ENCODE measurements at places on chromosomes 7 and 10. TPM values are rescaled to one million over a fixed set of nuclear protein-coding genes. Genes with fewer than 3 reads are reported as not detected.

SUN3 gene
- not detected for total RNA-seq

SPDYE5 gene
- not detected for total RNA-seq

CUL2 gene
- 14.7 TPM for total RNA-seq

GRCh38 chr10:30557884-30558283 is 71.7 kb downstream of the LYZL2 start:
- H3K27ac ChIP-seq, result peak overlapping the region; percentile 69
- H3K4me3 ChIP-seq, result no peak overlapping the region
- H3K4me1 ChIP-seq, result no peaks in the 10 kb centered on the region
- H3K36me3 ChIP-seq, result no peaks in the 10 kb centered on the region
- no peak for DNase-seq
- no peaks in the 10 kb centered on the region for H3K27me3 ChIP-seq

DNA sequence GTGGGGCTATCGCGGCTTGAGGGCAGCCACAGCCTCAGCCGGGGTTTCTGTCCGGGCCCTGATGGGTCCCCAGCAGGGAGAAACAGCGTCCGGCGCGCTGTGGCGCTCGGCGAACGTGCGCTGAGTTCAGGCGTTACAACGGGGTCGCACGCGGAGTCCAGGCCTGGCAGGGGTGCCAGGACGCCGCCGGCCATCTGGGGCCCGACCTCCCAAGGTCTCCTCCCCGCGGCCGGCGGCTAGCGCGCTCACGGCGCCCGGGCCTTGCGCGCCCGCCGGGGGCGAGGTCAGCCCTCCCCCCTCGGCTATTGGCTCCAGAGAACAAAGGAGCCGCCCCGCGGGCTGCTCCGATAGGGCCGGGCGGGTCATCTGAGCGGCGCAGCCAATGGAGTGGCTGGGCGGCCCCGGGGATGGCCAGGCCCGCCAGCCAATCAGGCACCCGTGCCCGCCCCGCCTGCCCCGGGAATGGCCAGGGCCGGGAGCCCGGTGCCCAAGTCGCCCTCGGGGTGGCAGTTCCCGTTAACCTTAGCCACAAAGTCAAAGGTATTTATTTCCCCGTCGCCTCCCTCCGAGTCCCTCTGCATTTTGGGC is at the start of gene ZNF775:
Gene ZNF775, plus strand, starts transcription at position 478 of the 588 bp plus-strand sequence. CDS start 9,141 bp downstream, outside the sequence.
- peak; percentile 98 for DNase-seq
- no peaks in the 10 kb centered on the region for H3K27me3 ChIP-seq
- no peaks in the 10 kb centered on the region for H3K4me1 ChIP-seq

- H3K4me1 ChIP-seq, result peaks cover 15% of the 10 kb centered on the region
- no peaks in the 10 kb centered on the region for H3K36me3 ChIP-seq
- no peak overlapping the region for H3K4me3 ChIP-seq
- no peaks in the 10 kb centered on the region for H3K27me3 ChIP-seq
- no peak for DNase-seq
- no peak overlapping the region for H3K27ac ChIP-seq
These were observed 1053.2 kb downstream of the REEP3 start for GRCh38 chr10:64574371-64574770.

DNA sequence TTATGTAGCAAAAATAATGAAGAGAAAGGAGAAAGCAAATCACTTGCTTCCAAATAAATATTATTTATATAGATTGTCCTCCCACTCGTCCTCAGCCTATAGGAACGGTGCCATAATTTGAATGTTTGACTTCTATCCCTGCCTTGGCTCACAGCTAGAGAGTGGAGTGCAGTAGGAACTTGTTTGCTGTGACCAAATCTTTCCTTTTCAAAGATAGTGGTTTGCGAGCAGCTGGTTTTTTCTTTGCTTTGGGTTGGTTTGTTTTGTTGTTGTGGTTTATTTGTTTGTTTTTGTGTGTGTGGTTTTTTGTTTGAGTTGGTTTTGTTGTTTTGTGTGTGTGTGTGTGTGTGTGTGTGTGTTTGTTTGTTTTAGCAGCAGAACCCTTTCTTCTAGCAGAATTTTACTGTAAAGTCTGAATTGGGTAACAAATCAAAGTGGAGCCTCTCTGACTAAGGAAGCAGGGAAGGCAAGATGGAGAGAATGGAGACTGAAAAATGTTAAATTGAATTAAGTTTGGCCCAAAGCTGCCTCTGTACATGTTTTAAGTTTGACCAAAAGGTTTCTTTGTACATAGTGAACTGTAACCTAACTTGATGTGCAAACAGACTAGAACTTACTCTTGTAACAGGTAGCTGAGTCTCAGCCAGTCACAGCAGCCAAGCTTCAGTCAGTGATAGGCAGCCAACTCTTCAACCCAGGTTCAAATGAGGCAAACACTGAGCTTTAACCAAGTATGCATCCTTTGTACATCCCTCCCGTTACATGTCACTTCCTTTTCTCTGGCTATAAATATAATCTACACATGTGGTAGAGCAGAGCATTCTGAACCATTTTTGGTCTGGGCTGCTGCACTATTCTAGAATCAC is 149.5 kb upstream of the LRGUK start:
- no peak overlapping the region for H3K4me3 ChIP-seq
- no peak overlapping the region for H3K27ac ChIP-seq
- H3K27me3 ChIP-seq, result no peaks in the 10 kb centered on the region

DNA sequence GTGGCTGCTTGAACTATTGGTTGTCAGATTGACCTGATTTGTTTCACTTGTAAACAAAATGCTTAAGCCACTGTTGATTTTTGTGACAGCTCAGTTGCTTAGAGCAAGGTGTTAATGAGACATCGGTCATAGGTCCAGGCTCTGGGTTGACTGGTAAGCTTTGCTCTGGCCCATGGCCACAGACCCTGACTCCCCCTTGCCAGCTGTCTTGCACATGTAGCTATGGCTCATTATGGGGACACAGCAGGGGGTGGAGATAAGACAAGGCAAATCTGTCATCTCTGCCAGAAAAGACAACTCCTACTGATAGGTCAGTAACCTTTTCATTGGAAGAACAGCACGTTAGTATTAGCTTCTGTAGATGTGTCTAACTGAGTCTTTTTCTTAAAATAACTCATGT is 95.3 kb downstream of the KAT6B start:
- DNase-seq, result no peak
- peaks cover 26% of the 10 kb centered on the region for H3K4me1 ChIP-seq
- no peak overlapping the region for H3K27ac ChIP-seq

- no peaks in the 10 kb centered on the region for H3K36me3 ChIP-seq
- no peaks in the 10 kb centered on the region for H3K27me3 ChIP-seq
- H3K4me1 ChIP-seq, result no peaks in the 10 kb centered on the region
- no peak overlapping the region for H3K27ac ChIP-seq
These were observed 97.4 kb downstream of the CTTNBP2 start for GRCh38 chr7:117775801-117776200.

DNA sequence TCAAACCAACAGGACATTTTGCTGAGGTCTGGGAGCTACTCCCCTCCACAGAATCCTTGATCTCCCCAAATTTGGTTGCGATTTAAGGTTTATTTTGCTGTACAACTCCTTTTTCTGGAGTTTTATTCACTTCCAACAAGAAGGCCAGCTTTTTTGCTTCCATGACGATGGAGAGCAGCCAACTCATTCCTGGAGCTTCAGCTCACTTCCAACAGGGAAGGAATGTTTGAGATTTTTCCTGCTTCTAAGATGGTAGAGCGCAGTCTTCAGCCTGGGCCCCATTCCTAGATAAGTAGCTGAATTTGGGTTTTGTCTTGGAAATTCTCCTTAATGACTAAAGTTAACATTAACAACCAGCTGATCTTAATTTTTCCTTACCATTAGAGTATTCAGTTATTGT is 30.9 kb upstream of the CREB3L2 start:
- no peak overlapping the region for H3K27ac ChIP-seq
- H3K36me3 ChIP-seq, result no peaks in the 10 kb centered on the region
- H3K4me3 ChIP-seq, result no peak overlapping the region
- H3K27me3 ChIP-seq, result no peaks in the 10 kb centered on the region

DNA sequence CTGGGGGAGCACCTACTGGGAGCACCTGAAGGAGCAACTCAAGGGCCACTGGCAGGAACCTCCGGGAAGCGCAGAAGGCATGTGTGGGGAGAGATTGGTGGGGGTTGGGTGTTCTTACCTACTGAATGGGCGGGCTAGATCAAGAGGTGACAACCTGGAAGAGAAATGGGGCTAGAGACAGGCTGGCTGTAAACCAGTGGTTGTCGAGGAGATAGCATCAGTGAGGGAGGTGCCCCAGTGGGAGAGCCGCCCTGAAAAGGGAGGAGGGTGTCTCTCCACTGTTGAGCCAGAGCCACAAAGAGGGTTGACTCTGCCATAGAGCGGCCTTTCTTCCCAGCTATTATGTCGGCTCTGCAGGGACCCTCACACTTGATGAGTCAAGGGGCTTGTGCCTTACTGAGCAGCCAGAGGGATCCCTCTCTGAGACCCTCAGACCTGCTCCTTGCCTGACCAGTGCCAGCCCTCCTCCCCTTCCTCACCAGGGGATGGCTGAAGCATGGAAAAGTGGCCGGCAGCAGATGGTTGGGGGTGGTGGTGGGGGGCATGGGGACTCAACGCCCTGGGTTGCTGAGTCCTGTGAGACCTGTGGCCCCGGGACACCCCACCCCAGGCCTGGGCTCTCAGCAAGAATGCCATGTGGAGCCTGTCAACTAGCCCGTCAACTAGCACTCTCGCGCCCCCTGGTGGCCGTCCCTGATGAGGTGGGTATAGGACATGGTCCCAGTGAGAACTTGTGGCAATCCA is 36.4 kb upstream of the PURB start:
- no peak overlapping the region for H3K4me3 ChIP-seq
- H3K27ac ChIP-seq, result no peak overlapping the region
- H3K27me3 ChIP-seq, result no peaks in the 10 kb centered on the region

DNA sequence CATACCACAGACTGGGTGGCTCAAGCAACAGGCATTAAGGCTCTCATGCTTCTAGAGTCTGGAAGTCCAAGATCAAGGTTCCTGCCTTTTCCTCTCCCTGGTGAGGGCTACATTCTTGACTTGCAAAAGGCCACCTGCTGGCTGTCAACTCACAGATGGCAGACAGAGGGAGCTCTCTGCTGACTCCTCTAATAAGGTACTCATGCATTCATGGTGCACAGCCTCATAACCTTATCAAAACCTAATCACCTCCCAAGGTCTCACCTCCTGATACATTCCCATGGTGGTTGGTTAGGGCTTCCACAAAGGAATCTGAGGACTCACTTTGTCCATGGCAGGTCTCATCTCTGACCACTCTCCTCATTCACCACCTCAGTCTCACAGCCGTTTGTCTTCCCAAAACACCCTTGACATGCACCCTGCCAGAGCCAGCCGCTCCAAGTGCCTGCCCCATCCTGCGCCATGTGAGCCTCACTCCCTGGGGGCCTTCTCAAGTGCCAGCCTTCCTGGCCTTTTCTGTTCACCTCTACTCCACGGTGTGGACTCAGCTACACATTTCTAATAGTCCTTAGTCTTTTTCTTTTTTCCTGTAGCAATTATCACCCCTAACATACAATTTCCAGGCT is 400.3 kb upstream of the ADARB2 start:
- no peaks in the 10 kb centered on the region for H3K36me3 ChIP-seq
- H3K27me3 ChIP-seq, result no peaks in the 10 kb centered on the region
- H3K27ac ChIP-seq, result no peak overlapping the region
- DNase-seq, result no peak
- no peak overlapping the region for H3K4me3 ChIP-seq

GRCh38 chr7:48458701-48459524 is 287.7 kb downstream of the ABCA13 start:
- H3K4me3 ChIP-seq, result no peak overlapping the region
- H3K4me1 ChIP-seq, result no peaks in the 10 kb centered on the region
- H3K36me3 ChIP-seq, result no peaks in the 10 kb centered on the region
- no peak overlapping the region for H3K27ac ChIP-seq

DNA sequence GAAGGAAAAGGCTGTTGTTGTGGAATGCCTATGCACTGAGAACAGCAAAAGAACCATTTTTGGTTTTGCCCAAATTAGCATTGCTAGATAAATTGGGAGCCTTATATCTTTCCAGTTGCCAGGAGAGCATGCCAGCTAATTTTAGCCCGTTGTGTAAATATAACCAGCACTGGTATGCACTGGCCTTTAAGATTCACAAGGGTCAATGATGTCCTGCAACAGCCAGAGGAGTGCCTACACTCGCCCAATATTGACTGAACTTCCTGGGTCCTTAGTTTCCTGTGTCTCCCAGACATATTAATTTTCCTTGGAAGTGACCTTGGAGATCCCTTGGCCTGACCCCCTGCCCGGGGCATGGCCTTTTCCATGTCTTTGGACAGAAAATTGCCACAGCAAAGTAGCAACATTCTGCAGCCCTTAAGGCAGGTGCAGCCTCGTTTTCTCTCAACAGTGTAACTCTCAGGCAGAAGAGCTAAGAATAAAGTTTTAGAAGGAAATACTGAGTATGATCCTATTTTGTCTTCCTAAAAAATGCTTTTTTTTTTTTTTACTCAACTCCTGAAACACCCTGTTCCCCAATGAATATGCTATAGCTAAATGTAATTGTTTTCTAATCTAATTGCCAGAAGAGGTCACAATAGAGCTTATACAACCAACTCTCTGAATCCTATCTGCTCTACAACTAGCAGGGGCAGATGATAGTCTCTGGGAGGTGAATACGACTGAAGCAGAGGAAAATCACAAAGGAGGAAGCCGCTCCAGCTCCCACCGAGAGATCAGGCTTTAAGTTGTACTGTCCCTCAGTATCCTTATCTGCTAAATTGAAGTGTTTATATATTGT is 131.9 kb upstream of the PCGF5 start:
- no peak overlapping the region for H3K4me3 ChIP-seq
- H3K27me3 ChIP-seq, result no peaks in the 10 kb centered on the region
- no peak overlapping the region for H3K27ac ChIP-seq

DNA sequence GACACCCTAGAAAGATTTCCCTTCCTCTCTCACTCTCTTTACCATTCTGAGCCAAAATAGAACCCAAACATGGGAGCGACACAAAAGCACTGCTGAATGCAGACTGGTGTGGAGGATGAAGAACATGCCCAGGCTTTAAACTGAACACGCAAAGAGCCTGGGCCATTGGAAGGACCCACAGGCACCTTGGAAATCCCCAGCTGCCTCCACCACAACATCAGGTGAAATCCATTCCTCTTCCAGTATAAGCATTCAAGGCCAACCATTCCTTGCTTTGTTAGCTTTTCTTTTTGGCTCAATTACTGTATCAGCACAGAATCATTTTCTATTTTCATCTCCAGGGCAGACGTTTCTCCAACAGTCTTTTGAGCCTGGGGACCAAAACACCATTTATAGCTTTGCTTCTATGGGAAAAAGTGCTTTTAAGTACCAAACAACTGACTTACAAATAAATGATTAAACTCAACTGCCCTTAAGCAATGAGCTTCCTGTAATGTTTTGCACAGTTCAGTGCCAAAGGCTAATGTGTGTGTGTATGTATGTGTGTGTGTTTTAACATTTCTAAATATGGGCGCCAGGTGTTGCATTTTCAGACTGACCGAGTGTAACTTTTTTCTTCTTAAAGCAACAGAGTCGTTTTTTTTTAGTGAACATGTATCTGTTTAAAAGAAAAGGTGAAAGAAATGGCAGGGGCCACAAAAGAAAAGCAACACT is 16.2 kb upstream of the BLNK start:
- H3K36me3 ChIP-seq, result no peaks in the 10 kb centered on the region
- no peaks in the 10 kb centered on the region for H3K27me3 ChIP-seq
- H3K4me1 ChIP-seq, result peaks cover 52% of the 10 kb centered on the region
- no peak for DNase-seq
- peak overlapping the region; percentile 90 for H3K27ac ChIP-seq

GRCh38 chr7:149100821-149101220 is 10.3 kb upstream of the ZNF786 start:
- H3K36me3 ChIP-seq, result no peaks in the 10 kb centered on the region
- no peaks in the 10 kb centered on the region for H3K27me3 ChIP-seq
- H3K4me3 ChIP-seq, result no peak overlapping the region
- no peak for DNase-seq
